ENCODE measurements at places on chromosomes 6 and 20.

- DNase-seq: no peak
Observed at GRCh38 chr6:89138173-89138572, 7.7 kb upstream of the PM20D2 start.

- DNase-seq: no peak
Observed at GRCh38 chr6:27141529-27142015, 105.9 kb upstream of the PRSS16 start.

- DNase-seq: no peak
Observed at GRCh38 chr6:15490242-15491100, 172.4 kb downstream of the DTNBP1 start.

- no peak for DNase-seq
Observed at GRCh38 chr20:3222635-3223600, 13.6 kb downstream of the ITPA start.

- no peak for DNase-seq
Observed at GRCh38 chr20:41200446-41201202, 63.3 kb downstream of the PLCG1 start.

DNA sequence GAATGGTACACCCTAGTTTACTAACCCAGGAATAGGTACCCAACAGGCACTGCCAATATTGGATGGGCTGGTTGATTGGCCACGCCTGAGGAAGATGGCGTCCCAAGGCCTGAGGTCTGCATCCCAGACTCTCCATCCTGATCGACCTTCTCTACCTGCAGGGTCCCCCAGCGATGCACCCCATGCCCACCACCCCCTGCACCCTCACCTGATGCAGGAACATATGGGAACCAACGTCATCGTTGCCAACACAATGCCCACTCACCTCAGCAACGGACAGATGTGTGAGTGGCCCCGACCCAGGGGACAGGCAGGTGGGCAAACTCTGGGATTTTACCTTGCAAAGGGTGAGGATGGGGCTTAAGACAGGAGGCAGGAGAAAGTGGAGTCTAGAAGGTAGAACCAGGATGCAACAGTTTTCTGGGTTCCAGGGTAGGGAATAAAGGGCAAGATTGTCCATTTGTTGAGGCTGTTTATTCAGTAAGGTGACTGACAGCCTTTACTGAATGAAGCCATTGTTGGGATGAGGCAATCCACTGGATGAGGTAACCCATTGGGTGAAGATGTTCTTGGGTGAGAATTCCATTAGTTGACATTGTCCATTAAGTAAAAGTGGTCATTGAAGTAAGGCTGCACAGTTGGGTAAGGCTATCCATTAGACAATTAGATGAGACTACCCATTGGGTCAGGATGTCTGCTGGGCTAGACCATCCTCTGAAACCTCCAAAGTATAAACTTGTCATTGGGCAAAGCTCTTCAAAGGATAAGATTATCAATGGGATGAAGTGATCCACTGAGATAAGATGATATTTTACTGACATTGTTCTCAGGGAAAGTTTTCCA, 47.3 kb upstream of the TTPAL start:
- no peak for DNase-seq

DNA sequence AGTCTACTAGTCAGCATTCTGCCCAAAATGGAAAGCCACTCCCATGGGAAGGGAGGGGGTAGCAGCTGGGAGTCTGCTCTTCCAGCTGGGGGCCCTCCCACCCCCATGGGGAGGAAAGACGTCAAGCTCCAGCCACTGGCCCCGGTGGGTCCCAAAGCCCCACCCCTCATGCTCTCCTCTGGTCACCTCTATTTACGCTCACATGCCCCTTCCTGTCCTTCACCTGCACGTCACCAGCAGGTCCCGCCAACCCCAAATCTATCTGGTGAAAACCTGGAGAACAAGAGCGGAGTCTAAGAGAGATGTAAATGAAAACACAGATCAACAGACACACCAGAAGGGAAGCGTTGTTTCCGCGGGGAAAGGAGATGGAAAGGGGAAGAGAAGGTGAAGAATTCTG, 30.0 kb upstream of the ZBP1 start:
- peak; percentile 12 for DNase-seq

- DNase-seq: no peak
Observed at GRCh38 chr6:18530201-18530600, 143.1 kb downstream of the RNF144B start.

DNA sequence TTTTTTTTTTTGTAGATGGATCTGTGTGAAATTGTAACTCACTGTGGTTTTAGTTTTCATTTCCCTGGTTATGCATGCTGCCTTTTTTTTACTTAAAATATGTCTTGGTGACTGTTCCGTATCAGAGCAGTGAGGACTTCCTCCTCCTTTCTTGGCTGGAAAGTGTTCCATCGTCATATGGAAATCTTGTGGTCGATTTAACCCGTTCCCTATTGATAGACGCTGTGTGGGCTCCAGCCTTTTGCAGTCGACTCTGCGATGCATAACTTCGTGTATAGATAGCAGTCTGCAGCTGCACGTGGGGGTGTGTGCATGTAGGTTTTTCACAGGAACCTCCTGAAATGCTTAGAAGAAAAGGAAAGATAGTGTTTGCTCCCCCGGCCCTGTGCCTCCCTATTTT, 28.1 kb upstream of the PNPLA1 start:
- DNase-seq: no peak

- DNase-seq: no peak
Observed at GRCh38 chr6:100268326-100268725, 196.4 kb downstream of the SIM1 start.

GRCh38 chr6:127938701-127939100, 37.8 kb upstream of the THEMIS start:
- no peak for DNase-seq

DNA sequence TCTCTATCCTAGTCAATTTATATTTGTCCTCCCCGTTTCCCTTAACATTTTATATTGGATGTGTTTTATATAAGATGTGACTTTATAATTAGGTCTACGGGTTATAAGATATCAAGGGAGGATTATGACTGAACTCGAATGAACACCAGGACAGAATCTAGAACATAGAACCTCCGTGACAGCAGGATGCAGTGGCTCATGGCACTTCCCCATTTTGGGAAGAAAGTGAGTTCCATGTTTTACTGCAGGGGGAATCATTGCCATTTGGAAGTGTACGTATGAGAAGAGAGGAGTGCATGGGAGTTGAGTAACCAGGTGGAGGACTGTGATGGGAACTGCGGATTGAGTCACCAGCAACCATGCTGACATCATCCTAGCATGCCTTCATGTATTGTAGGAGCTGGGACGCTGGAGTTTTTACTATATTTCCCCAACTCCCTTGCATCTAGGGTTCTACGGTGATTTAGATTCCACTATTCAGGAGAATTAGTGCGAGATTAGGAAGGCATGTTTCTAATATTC, 56.1 kb upstream of the FOXC1 start:
- no peak for DNase-seq

- no peak for DNase-seq
Observed at GRCh38 chr6:104955927-104956730, 778 bp upstream of the LIN28B start.

- DNase-seq: no peak
Observed at GRCh38 chr20:11992426-11992825, 74.7 kb downstream of the BTBD3 start.

DNA sequence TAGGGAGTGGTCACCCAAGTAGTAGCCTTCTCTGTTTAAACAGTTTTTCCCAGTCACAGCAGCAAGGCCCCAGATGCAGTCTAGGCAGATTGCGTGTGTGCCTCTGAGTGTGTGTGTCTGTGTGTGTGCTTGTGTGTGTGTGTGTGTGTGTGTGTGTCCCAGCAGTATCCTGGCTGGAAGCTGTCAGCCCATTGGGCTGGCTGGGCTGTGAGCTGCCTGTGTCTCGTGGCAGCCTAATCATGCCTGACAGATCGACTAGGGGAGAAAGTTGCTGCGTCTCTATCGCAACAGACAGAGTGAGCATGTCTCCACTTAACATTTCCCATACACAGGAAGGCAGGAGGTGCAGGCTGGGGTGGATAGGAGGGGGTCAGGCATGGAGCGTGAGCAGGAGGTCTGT, 42.9 kb upstream of the LRFN2 start:
- DNase-seq: no peak

DNA sequence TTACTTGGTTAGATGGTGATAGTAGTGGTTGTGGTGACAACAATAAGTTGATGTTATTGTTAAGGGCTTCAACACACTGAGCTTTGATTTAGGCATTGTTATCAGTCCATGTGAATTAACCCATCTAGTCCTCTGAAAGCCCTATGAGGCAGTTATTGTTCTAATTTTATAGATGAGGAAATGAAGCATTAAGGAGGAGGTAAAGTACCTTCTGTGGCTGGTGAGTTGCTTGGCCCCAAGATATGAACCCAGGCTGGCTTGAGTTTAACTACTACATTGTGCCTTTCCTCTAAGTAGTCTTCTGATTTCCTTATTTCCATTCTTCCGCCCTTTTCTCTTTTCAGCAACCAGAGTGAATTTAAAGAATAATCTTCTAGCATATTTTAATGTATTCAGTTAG, 81.7 kb downstream of the QKI start:
- DNase-seq: no peak

- no peak for DNase-seq
Observed at GRCh38 chr6:31899882-31900722, 1.8 kb downstream of the ZBTB12 start.

DNA sequence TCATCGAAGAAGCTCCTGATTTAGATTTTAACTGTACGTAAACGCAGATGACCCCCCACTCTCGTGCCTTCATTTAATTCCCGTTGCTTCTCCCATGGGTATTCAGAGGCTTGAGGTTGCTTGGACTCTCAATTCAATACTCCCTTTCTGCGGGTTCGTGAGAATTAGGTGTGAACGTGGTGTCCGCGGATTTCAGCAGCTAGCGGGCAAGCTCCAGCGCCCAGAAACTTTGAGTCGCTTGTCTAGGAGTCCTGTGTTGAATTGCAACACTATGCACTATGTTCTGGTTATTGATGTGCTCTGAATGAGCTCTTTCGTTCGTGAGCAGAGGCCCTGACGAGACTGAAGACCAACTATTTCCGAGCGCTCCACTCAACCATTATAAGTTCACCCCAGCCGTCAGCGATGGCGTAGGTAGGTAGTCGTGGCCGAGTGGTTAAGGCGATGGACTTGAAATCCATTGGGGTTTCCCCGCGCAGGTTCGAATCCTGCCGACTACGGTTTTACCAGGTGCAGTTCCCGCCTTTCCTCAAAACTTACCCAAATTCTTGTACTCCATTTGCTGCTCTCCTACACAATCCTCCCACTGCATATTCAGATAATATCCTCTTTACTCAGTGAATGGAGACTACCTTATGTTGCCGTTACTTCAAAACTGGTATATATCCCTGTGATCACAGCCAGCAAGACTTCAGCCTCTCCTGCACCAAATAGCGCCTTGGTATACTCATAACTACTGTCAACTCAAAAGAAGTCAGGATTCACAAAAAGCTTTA, 72.6 kb upstream of the ZNF184 start:
- DNase-seq: peak; percentile 48

- no peak for DNase-seq
Observed at GRCh38 chr6:117264692-117265409, 507 bp upstream of the VGLL2 start.

DNA sequence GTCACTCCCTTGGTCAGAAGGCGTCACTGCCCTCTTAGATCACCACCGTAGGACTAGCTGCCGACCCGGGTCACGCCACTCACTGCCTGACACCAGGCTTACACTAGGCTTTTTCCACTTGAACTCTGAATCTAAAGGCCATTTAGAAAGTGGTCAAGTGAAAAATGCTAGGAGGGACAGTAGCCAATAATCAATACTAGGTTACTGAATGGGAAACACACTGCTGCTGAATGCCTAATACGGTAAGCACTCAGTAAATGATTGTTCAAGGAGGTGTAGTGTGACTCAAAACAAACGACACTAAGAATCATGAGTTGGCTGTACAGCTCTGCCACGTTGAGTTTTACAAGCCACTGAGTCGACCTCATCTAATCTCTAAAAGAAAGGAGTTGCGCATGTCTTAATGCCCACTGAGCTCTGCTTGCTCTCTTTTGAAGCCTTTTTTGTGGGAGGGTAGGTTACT, 760 bp upstream of the IBTK start:
- DNase-seq: no peak

DNA sequence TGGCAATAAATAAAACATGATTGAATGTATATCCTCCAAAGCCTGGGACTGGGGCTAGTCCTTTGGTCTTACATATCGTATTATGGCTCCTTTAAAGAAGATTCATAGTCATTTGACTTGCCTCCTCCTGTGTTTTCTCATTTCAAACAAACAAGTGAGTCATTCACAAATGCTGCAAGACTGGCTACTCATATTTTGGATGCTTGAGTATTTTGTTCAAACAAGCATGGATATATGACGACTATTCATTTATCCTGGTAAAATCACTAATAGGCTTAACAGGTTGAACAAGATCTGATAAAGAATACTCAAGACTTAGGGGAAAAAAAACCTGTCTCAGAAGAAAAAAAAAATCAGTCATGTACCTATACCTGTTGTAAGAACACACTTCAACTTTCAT, 111.1 kb upstream of the CCDC28A start:
- no peak for DNase-seq

- no peak for DNase-seq
Observed at GRCh38 chr6:3244003-3244831, 14.5 kb upstream of the PSMG4 start.

DNA sequence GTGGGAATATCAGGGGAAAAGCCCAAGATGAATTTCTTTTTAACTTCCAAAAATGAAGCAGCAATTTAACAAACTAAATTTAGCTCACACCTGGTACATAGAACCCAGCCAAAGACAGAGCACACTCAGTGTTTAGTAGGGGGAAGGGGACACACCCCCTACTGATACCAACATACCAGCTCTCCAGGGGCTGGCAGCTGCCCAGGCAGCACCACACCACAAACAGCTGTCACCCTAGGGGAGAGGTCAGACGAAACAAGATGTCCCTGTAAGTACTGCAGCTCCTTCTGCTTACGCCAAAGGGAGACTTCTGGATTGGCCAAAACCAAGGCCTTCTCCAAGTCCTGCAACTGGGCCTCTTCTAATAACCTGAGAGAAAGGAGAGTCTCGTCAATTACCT, 26.0 kb downstream of the MDN1 start:
- DNase-seq: no peak

Measured in activated CD4-positive, CD25-positive, alpha-beta regulatory T cell treated with anti-CD3 and anti-CD28 coated beads, Interleukin-2, amount 50 U/mL, for 72 hours (primary cell).